Mucosa of descending colon (tissue), 3 donors: ENCODE measurements at places on chromosomes 5 and 9.

DNA sequence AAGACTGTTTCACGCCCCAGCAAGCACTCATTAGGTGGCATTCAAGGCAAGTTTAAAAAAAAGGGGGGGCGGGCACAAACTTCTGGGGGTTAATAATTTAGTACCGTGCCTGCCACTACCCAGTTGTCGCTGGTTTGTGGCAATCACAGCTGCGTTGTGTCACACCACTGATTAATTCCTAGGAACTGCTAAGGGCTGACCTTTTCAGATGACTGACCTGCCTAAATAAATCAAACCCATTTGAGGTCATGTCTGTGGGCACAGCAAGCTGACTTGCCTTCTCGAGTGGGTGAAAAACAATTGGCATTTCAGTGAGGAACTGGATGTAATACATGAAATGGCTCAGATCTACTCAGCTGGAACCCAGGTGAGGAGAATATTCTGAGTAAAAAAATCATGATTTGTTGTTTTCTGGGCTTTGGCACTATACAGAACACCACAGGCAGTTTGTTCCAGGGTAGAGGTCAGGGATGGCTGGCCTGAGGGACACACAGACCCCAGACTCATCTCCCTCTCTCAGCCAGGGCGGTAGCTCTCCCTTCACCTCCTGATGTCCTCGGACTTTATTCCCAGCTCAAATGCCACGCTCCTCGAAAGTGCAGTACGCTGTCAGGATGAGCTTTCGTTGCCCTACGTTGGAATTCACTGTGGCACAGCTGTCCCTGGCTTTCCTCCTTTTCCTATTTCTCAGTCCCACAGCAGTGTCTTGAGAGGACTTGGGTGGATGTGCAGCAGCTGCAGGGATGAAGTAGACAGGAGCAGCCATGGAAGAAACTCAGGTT lies 15.5 kb upstream of the MGAT1 start:
- no peak for DNase-seq

DNA sequence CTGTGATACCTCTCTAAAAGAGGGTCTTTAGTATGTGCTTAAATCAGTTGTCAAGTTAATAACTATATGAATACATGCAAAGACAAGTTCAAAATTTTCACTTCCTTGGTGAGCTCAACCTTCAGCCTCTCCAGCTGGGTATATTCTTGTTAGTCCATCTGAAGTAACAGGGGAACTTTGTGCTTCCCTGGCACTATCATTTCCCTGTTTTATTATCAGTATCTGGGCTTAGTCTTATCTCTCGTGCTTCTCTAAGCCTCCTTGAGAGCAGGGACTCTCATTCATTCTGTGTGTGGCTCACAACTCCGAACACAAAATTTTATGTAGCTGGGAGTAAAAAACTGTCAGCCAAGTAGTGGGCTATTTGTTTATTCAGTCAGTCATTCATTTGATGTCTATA lies 175.9 kb upstream of the MAP3K1 start:
- DNase-seq = no peak

- DNase-seq = peak; percentile 71
Measured at GRCh38 chr9:128160603-128160987, 530 bp downstream of the BBLN start.

DNA sequence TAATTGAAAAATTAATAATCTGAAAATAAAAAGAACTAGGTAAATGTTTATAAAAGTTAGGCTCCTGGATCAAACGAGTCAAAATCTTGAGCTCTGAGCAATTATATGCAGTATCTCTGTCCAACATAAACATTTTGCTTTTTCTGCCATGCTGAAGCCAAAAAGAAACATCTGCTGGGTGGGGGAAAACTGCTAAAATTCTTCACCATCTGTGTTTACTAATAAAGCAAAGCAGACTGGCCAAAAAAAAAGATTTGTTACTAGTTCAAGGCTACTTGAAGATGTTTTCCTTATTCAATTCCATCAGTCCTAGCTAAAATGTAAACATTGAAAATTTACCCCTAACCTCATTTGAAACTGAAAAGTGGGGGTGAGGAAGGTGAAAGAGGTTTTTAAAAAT lies 29.7 kb downstream of the GTF3C4 start:
- DNase-seq = no peak

DNA sequence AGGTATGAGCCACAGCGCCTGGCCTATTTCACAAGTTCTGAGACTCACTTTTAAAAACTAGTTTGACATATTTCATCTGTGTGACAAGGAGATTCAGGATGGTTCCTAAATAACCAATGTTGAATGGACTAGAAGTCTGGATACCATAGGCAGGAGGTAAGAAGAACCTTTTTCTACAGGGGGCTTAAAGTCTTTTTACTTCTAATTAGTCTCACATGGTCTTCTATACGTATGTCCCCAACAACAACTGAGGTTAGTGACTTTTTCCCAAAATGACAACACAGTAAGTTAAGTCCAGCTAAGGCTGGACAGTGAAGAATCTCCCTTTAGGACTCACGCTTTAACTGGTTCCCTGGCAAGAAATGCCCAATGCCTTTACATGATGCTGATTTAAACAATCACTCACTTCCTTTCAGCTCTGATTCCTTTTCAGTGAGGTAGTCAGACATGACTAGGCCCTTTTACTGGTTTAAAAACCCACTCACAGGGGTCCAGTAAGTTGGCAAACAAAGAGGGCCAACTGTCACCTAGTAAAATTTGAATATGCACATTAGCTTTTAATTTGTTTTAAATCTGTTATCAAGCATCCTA lies 12.1 kb upstream of the HAUS6 start:
- DNase-seq = no peak

DNA sequence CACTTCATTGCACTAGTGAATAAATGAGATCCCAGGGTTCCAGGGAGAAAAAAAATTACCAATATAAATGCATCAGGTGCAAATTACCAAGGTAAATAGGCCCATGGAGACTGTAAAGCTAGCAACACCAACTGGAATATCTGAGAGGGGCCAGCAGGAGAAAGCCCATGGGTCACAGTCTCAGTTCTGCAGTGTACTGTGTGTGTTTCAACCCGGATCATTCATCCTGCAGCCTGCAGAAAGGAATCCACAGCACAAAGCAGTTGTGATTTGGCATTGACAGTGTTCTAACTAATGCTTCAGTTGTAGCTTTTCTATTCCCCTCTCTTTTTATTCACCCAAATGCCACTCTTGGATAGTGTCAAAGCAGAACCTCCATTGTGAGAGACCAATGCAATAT lies 171.0 kb downstream of the EFNA5 start:
- no peak for DNase-seq

GRCh38 chr9:86994231-86994630 lies 46.9 kb upstream of the GAS1 start:
- no peak for DNase-seq

- DNase-seq = no peak
Measured at GRCh38 chr5:87340716-87341115, 72.0 kb downstream of the CCNH start.

DNA sequence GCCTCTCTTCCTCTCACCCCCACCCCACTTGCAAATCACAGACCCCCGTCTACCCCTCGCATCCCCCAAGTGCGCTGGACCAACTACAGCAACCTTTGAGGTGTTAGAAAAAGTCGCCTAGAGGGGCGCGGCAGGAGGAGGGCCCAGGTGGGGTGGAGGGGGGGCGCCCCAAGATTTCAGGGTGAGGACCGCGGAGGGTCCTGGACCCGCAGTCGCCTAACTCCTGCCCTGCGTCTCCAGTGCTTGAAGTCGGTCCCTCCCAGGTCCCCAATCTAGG lies 379 bp upstream of the EGFLAM start:
- DNase-seq = no peak

- no peak for DNase-seq
Measured at GRCh38 chr9:99557816-99558215, 263.9 kb upstream of the NR4A3 start.

GRCh38 chr9:33375238-33375840 lies 27.0 kb downstream of the AQP7 start:
- no peak for DNase-seq

DNA sequence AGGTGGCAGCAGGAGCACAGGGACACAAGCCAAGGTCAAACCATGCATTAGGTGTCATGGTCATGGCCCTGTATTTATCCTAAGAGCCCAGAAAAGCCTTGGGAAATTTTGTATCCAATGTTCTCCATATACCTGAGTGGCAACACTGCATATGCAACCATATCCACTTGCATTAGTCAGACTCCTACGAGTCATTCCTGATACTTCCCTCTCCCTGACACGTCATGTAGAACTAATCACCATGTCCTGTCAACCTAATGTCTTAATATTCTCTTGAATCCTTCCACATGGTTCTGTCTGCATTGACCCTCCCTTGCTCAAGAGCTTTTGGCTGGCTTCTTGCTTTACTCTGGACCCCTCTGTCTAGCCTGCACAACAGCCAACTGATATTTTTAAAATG lies 9.4 kb downstream of the SCGB3A2 start:
- no peak for DNase-seq

DNA sequence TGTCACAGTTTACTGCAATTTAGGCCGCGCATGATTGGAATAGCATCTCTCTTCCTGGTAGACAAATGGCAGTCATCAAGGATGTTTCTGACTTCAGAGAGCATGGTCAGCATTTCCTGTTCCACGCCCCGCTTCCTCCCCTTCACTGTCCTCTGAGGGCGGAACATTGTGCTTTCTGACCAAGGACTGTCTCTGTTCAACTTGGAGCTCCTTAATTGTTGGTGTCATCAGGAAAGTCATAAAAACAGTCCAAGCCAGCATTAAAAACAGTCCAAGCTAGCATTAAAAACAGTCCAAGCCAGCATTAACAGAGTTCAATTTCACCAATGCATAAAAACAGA lies 301.3 kb upstream of the IRX4 start:
- DNase-seq = no peak

GRCh38 chr5:139335811-139336210 lies 5.8 kb upstream of the PAIP2 start:
- no peak for DNase-seq

GRCh38 chr9:70052768-70053167 lies 9.1 kb downstream of the MAMDC2 start:
- DNase-seq = no peak

DNA sequence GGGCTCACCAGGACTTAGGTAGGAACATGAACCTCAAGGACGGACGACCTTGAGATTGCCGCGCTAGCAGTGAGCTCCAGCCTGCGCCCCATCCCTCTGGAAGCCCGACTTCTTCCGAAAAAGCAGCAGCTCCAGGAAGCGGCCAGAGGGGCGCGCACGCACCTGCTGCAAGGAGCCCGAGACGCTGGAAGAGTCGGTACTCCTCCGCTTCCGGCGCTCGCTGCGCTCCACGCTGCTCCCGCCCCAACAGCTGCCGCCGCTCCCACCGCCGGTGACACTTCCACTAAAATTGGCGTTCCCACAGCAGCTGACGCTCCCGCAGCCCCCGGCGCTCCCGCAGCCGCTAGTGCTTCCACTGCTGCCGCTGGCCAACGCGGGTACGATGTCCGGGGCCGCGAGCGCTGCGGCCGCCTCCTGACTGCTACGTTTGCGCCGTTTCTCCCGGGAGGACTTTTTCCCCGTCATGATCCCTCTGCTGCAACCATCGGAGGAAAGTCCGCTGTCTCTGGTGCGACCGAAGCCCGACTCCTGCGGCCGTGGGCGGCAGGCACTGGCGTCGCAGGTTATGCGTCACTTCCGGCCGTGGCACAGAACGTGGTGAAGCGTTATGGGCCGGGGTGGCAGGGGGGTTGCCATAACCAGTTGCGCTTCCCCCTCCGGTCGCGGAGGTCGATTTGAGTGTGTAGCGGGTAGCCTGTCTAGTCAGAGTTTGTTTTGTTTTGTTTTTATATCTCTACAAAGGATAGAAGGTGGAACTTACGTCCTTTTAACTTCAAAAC lies at the start of gene CAAP1:
Gene CAAP1, minus strand, starts transcription at position 552 of the 779 bp plus-strand sequence. Its CDS starts 87 bp downstream, at position 465.
- peak; percentile 97 for DNase-seq

GRCh38 chr9:35277628-35278359 lies 116.0 kb downstream of the UNC13B start:
- no peak for DNase-seq

GRCh38 chr5:133427121-133427777 lies 185.1 kb downstream of the FSTL4 start:
- no peak for DNase-seq

GRCh38 chr5:156310115-156310514 lies 16.8 kb upstream of the SGCD start:
- no peak for DNase-seq

- no peak for DNase-seq
Measured at GRCh38 chr5:89083791-89084190, 200.8 kb upstream of the MEF2C start.

- DNase-seq = no peak
Measured at GRCh38 chr5:149392718-149393117, 13.6 kb upstream of the IL17B start.

- no peak for DNase-seq
Measured at GRCh38 chr5:152439791-152440190, 34.7 kb upstream of the NMUR2 start.

DNA sequence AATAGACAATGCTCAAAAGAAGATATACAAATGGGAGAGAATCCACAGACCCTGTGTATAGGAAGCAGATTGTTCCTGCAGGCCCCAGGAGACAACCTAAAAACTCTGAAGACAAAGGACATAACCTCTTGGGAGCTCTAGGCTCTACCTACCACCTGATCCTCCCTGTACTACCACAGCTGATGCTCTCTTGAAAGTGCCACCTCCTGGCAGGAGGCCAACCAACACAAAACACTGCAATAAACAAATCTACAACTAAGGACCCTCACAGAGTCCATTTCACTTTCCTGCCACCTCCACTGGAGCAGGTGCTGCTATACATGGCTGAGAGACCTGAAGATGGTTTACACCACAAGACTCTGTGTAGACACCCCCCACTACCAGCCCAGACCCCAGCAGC lies 49.0 kb downstream of the STARD4 start:
- DNase-seq = no peak

DNA sequence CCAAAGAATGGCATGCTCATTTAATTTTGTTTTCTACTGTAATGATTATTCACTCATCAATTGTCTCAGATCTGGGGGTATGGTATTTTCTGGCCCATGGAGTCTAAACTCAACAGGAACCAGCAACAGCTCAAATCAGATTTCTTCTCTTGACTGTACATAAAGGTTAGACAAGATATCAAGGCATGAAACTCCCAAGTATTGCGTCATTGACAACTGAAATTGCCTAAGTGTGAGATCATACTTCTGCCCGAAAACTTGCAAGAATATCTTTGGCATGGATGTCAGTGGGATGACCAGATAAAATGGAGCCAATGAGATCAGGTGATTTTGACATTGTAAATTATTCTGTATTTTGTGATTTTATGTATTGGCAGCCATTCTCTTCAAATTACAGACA lies 141.7 kb upstream of the STK32A start:
- no peak for DNase-seq

GRCh38 chr5:18113721-18114120 lies 479.5 kb downstream of the TAF11L14 start:
- DNase-seq = no peak

GRCh38 chr5:89457411-89458331 lies 574.7 kb upstream of the MEF2C start:
- no peak for DNase-seq

DNA sequence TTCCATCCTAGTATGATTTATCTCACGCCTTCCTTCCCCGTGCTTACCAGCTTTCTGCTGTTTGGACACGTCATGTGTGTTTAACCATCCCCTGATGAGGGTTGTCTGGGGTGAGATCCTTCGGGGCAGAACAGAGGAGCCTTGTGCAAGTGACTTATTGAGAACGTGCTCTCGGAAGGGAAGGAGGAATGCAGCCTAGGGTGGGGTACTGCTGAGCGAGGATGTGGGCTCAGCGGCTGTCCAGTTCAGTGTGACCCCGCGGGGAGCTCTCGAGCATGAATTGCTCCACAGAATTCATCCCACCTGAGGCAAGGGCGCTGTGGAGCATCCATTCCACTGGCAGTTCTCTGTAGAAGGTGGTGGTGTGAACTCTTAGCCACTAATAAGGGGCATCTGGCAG lies 4.0 kb downstream of the MYOZ3 start:
- DNase-seq = no peak
